ENCODE measurements at places on chromosomes 7 and 10. TPM values are rescaled to one million over a fixed set of nuclear protein-coding genes. Genes with fewer than 3 reads are reported as not detected.
A peak's percentile ranks its signal among the peaks of the same experiment; 100 is the strongest.

DNA sequence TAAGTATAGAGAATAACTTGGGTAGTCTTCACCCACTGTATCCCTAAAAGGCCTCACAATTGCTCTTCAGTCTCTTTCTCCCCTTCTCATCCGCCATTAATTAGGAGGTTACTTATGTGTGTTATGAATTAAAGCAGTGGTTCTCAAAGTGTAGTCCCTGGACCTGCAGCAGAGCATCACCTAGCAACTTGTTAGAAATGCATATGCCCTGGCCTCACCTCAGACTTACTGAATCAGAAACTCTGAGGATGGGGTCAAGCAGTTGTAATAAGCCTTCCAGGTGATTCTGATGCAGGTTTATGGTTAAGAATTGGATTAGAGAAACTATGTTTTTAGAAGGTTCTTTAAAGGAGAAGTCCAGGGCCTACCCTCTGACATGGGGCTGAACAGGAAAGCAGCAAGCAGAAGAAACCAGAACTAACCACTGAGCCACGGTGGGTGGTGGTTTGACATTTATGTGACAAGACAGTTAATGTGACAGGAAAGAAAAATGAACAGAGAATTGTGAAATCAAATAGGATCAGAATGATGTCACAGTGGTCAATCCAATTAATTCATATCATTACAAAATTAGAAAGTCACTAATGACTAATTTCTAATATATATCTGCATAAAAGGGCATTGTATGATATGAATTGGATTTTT lies 37.6 kb downstream of the ENTPD1 start:
- no peak for DNase-seq

DNA sequence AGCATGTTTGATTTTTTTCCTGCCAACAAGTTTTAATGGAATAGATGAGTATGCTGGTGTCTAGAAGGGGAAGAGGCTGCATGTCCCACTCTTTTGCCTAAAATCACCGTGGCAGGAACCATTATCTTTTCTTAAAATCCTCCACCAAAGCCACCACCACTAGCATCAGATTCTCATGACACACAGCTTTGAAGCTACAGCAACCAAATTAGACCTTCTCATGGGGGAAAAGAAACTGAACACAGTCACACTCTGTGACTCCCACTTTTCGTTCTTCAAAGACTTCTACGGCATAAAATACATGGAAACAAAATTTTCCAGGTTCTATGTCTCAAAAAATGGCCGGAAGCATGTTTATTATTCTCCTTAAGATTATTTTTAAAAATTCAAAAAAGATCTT lies 81.8 kb downstream of the SGMS1 start:
- no peak for DNase-seq

DNA sequence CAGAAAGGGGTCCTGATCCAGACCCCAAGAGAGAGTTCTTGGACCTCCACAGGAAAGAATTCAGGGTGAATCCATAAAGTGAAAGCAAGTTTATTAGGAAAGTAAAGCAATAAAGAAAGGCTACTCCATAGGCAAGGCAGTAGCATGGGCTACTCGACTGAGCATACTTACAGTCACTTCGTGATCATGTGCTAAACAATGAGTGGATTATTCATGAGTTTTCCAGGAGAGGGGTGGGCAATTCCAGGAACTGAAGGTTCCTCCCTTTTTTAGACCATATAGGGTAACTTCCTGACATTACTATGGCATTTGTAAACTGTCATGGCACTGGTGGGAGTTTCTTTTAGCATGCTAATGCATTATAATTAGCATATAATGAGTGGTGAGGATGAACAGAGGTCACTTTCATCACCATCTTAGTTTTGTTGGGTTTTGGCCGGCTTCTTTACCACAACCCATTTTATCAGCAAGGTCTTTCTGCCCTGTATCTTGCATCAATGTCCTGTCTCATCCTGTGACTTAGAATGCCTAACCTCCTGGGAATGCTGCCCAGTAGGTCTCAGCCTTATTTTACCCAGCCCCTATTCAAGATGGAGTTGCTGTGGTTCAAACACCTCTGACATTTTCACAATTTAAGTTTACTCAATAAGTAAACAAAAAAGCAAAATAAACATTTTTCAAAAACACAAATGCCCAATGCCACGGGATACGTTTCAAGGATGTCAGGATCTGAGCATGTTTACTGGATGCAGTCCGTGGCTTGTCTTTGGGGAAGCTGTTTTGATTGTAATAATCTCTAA lies 37.0 kb downstream of the ALOX5 start:
- no peak for DNase-seq

- no peak for DNase-seq
Observed at GRCh38 chr7:134996097-134996550, 9.8 kb downstream of the AGBL3 start.

DNA sequence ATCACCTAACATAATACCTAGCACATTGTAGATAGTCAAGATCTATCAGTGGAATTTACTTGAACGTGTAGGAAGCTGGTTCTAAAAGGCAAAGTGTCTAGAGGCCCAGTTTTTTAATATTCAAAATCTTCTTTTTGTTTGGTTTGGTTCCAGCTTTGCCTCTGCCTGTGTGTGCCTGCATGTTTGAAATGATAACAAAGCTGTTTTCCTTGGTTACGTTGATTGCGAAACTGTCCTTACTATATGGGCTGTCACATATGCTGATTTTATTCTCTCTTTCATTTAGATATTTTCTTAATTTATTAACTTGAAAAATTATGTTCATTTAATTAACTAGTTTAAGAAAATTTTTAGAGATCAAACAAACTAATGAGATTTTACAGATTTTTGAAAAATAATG lies 237.3 kb downstream of the SEMA3A start:
- DNase-seq: no peak

- no peak for DNase-seq
Observed at GRCh38 chr7:132192809-132193208, 383.5 kb downstream of the PLXNA4 start.

- DNase-seq: no peak
Observed at GRCh38 chr10:31261511-31262311, 57.3 kb upstream of the ZEB1 start.

GRCh38 chr10:7464691-7465090 lies 53.9 kb upstream of the SFMBT2 start:
- no peak for DNase-seq

- DNase-seq: peak; percentile 49
Observed at GRCh38 chr7:97179454-97180104, 62.1 kb downstream of the SDHAF3 start.

GRCh38 chr7:139255290-139255689 lies 24.3 kb downstream of the UBN2 start:
- no peak for DNase-seq

GRCh38 chr10:102542800-102543418 lies 39.1 kb downstream of the SUFU start:
- DNase-seq: no peak

- no peak for DNase-seq
Observed at GRCh38 chr10:32982293-32982709, 24.3 kb upstream of the ITGB1 start.

GRCh38 chr7:102916426-102916825 lies 3.6 kb downstream of the LRRC17 start:
- no peak for DNase-seq

DNA sequence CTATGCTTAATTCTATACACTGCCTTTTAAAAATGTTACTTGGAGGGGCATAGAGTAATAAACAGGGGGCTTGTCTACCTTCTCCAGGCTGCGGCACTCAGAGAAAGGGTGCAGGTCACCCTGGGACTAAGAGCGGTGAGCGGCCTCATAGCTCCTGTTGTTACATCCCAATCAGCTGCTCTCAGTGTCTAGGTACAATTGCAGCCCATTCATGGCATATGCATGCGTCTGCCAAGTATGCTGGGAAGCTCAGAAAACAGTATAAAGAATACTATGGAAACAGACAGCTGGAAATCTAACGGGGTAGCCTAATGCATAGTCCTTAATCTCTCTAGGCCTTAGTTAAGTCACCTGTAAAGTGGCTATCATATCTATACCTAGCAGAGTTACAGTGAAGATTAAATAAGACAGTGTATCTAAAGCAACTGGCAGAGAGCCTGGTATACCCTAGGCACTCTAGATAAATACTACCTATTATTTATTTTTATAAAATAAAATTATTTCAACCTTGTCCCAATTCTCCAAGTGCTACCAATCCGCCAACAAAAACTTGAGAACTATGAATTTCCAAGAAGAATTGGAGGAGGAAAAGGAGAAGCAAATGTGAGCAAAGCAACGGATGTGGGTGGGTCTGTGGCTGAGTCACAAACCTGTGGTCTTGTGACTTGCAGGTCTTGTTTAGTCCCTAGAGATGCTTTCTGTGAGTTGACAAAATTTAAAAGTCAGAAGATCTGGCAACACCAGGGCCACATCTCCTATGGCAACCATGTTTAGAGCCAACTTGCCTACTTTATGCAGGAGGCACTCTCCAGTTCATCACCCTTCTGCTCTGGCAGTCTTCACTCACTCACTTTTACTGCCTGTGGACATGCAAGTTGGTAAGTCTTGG lies 183.0 kb downstream of the RAPGEF5 start:
- DNase-seq: peak; percentile 8

GRCh38 chr7:29593459-29593858 lies 29.8 kb downstream of the PRR15 start:
- no peak for DNase-seq

GRCh38 chr7:33504266-33504665 lies 374.9 kb downstream of the BBS9 start:
- no peak for DNase-seq

GRCh38 chr7:40746841-40747556 lies 612.2 kb downstream of the SUGCT start:
- DNase-seq: no peak

- no peak for DNase-seq
Observed at GRCh38 chr7:24341691-24342413, 57.9 kb downstream of the NPY start.

DNA sequence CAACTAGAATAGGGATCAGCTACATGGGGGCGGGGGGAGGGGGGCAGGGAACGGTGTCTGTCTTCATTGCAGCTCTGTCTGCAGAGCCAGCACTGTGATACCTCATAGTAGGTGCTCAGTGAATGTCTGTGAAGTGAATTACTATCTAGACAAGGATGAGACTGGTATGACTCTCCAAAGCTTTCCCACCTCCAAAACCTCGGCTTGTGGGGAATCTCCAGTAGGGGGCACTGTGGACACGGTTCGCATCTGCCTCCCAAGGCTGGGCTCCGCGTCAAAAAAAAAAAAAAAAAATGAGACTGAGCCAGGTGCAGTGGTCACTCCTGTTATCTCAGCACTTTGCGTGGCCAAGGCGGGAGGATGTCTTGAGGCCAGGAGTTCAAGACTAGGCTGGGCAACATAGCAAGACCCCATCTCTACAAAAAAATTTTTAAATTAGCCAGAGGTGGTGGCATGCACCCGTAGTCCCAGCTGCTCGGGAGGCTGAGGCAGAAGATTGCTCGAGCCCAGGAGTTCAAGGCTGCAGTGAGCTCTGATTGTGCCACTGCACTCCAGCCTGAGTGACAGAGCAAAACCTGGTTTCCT lies 9.6 kb downstream of the TRIM56 start:
- DNase-seq: no peak

- peak; percentile 44 for DNase-seq
Observed at GRCh38 chr7:90455163-90456030, 14.0 kb upstream of the PTTG1IP2 start.

GRCh38 chr10:13871776-13872175 lies 285.0 kb downstream of the PRPF18 start:
- DNase-seq: no peak

- peak; percentile 90 for DNase-seq
Observed at GRCh38 chr7:76393116-76394031, 16.1 kb downstream of the SSC4D start.

DNA sequence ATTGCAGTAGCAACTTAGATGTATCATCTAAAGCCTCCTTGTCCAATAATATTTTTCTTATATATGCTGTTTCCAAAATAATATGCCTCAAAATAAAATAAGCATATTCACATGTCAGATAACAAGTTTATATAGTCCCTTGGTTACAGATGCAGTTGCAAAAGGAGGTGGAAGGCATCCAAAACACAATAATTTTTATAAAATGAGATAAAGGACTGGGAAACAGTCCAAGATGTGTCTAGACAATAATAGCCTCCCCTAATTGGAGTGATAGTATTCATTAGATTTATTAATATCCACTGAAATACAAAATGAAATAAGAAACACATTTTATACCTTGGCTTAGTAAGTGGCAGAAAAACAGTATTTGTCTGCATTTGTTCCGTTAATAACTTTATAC lies 30.3 kb downstream of the BCAP29 start:
- no peak for DNase-seq

- DNase-seq: no peak
Observed at GRCh38 chr7:80467069-80467468, 44.8 kb downstream of the GNAT3 start.

DNA sequence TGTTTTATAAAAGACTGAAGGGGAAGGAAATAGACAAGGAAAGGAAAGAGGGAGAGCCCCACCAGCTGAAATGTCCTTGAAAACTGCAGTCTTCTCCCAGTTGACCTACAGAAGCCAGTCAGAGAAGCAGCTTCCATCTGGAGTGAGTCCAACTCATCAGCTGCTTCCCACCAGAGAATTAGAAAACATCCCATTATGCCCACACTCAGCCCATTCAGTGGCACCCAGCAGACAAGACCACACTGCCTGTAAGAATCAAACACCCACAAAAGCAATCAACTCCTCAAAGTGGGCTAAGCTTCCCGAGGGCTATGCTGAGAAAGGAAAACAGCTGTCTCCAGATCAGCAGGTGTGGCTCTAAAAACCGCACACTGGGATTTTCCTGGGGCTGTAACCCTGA lies 29.6 kb upstream of the TMEM213 start:
- DNase-seq: no peak

DNA sequence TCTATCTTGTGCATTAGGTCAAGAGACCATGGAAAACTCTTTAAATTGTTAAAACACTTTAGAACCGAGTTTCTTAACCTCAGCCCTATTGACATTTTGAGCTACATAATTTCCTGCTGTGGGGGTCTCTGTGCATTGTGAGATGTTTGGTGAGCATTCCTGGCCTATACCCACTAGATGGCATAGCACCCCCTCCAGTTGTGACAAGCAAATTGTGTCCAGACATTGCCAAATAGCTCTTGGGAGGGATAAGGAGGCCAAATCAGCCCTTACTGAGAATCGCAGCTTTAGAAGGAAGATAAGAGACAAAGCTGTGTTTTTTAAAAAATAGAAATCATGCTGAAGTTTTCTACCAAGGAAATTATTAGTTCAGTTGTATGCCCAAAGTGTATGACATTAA lies 1158.5 kb upstream of the C7orf33 start:
- DNase-seq: no peak

GRCh38 chr10:5546891-5547680 lies 22.3 kb downstream of the CALML3 start:
- DNase-seq: no peak

- DNase-seq: no peak
Observed at GRCh38 chr7:133633055-133633454, 380.2 kb downstream of the EXOC4 start.

The ANKRD2 gene
- not detected for polyA plus RNA-seq

The HYCC1 gene
- polyA plus RNA-seq: 11.1 TPM

The IRF5 gene
- 14.4 TPM for polyA plus RNA-seq

The CFTR gene
- not detected for polyA plus RNA-seq

The ZNF467 gene
- 1.2 TPM for polyA plus RNA-seq

The GDF2 gene
- not detected for polyA plus RNA-seq

The ACSM6 gene
- polyA plus RNA-seq: not detected

The GPR15LG gene
- polyA plus RNA-seq: not detected

The BLVRA gene
- polyA plus RNA-seq: 105 TPM
